ENCODE measurements at places on chromosomes 1 and 21. TPM values are rescaled to one million over a fixed set of nuclear protein-coding genes. Genes with fewer than 3 reads are reported as not detected.

Gene VPS45
- 42.4 TPM for total RNA-seq

DNA sequence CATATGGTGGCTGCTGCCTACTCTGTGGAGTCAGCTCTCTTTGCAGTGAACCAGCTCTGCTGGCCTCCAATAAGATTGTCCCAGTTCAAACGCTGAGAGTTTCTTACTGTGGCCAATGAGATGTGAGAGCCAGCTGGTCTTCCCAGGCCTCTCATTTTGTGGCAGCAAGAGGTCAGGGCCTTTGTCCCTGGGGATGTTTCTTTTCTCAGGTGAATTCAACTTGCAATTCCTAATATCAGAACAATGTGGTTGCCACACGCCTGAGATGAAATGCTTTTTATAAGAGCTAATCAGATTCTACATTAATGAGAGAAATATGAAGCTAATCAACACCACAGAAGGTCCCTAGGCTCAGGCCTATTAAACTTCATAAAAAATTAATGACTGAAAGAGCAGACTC, 660.1 kb upstream of the CAMK1G start:
- DNase-seq, result no peak

- DNase-seq, result no peak
Measured at GRCh38 chr1:184485751-184486723, 99.2 kb downstream of the C1orf21 start.

Gene TESK2
- 12.9 TPM for total RNA-seq

Gene AADACL4
- not detected for total RNA-seq

GRCh38 chr1:115190540-115191170, 101.4 kb upstream of the TSPAN2 start:
- DNase-seq, result no peak

DNA sequence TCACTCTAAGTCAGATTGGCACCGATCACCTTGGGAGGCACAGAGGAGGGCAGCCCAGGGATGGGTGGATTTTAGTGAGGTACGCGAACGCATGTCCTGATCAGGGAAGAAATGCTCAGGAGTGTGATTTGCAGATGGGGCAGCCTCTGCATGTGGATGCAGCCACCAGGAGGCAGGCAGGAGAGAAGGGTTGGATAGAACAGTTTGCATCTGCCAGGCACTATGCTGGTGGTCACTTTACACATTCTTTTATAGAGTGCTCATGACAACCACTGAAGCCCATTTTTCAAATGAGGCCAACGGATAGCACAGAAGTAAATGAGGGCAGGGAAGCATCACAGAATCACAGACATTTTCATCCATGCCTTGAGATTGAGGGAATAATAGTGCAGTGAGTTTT, 5.7 kb downstream of the LAMB3 start:
- DNase-seq, result no peak
